Ureter (tissue), 1 donor: ENCODE measurements at places on chromosomes 12 and 14.

DNA sequence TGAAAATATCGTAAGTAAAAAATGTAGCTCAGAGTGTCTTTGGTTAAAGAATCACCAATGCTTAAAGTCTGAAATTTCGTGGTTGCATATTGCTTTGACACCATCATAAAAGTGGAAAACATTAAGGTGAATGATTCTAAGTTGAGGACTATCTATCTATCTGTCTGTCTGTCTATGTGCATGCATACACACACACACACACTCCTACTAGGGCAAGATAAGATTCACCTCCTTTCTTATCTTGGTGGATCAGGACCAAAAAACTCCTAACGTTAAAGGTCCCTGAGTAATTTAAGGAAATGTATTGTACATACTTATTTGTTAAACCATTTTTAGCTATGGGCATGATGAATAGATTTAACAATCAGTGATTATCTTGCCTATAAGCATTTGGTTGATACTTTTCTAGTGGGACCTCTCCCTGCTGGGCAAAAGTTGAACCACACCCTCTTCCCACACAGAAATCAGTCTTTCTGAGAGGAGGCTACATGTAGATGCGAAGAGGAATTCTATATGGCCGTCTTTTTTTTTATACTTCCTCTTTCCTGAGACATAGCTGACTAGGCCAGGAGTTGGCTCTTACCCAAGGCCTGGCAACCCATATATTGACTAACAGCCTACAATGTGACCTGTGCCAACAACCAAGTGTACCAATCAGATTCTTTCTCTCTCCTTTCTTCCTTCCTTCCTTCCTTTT lies 19.3 kb upstream of the LLPH start:
- DNase-seq = no peak

- DNase-seq = no peak
Measured at GRCh38 chr12:51320311-51320694, 3.7 kb downstream of the BIN2 start.

DNA sequence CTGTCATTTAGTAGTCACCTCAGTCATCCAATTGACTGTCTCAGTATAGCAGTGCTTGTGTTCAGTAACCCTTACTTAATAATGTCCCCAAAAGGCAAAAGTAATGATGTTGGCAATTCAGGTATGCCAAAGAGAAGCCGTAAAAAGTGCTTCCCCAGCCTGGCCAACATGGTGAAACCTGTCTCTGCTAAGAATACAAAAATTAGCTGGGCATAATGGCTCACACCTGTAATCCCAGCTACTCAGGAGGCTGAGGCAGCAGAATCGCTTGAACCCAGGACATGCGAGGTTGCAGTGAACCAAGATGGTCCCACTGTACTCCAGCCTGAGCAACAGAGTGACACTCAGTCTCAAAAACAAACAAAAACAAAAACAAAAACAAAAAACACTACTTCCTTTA lies 33.6 kb downstream of the SENP1 start:
- no peak for DNase-seq

- no peak for DNase-seq
Measured at GRCh38 chr12:78359520-78359919, 505.1 kb upstream of the SYT1 start.

DNA sequence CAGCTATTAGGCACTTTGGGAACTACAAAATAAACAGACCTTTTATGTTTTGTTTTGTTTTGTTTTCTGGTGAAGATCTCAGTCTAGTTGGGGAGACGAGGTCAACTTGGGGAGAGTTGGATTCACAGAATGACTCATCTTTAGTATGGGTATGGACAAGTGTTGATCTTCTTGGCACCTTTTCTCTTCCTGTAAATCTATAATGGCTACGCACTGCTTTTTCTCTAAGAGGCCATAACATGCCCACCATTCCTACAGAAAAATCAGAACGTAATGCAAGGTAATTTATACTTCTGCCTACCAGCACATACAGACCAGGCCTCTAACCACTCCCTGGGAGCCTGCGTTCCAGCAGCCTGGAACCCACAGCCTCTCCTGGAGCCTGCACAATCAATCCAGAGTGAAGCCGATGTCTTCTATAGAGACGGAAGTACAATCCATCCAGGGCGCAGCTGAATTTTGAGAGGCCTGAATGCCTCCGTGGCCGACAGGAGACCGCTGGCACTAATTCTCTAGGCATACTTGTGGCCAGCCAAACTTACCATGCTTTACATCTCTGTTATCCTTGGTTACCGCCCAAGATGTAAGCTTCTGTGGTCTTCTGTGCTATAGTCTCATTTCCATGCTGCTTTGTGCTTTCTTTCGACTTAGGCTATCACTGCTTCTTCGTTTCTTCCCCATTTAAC lies 717 bp downstream of the PPHLN1 start:
- DNase-seq = no peak

DNA sequence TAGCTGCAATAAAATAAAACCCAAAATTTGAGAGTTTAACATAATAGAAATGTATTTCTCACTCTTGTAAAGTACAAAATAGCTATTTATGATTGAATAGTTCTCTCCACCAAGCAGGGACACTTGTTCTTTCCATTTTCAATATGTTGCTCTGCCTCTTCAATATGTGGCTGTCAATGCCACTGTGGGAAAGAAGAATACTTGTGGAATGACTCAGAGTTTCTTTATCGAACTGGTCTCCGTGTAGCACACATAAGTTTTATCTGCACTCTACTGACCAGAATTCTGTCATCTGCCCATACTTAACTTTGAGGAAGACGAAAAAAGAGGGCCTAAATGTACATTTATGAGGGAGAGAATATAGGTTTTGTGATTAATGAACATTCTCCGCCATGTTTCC lies 256.9 kb downstream of the ATXN7L3B start:
- DNase-seq = no peak

- no peak for DNase-seq
Measured at GRCh38 chr12:104374071-104374470, 70.5 kb downstream of the EID3 start.

- DNase-seq = no peak
Measured at GRCh38 chr12:14795028-14795448, 8.2 kb downstream of the WBP11 start.

DNA sequence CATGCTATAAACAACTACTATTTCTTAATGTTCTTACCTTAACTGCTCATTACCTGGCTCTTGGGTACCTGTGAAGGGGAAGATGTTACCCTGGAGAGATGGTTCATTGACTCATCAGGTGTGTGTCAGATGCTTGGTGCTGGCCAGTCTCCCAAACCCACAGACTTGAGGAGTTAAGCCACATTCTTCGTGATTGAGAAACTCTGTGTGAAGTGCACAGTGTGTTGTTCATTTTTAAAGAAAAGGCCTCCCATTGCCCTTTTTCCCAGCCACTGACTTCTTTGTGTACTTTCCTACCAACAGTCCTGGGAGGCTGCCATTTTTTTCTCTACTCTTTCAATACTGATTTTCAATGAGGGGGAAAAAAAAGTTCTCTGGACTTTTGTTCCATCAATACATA lies 3.2 kb downstream of the MGST1 start:
- DNase-seq = peak; percentile 76

DNA sequence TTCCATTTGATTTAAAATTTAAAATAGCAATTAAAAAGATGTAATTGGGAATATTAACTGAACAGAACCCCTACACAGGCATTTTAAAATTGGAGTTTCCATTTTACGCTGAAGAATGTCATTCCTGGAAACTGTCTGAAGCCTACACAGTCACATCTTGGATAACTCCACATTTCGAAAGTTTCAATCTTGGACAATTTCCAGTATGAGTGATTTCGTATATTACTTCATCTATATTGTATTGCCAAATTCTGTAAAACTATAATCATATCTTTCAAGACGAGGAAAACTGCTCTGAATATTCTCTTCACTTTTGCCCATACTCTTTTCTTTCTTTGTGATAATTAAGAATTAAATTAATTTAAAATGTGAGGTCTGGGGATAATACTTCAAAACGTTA lies 194.2 kb upstream of the ABCD2 start:
- no peak for DNase-seq

- DNase-seq = no peak
Measured at GRCh38 chr12:91620992-91621391, 438.4 kb upstream of the DCN start.

DNA sequence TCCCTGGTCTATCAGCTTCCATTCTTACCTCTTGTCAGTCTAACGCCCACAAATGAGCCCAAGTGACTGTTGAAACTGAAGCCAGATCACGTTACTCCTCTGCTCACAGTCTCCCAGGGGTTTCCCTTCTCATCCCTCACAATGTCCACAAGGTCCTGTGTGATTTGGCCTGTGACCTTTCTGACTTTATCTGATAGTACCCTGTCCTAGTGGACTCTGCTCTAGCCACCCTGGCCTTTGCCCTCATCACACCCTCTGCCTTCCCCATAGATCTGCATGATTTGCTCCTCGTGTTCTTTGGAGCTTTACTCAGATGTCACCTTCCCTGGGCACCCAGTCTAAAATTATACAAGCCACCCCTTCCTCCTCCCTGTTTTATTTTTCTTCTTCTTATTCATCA lies 55.5 kb downstream of the RDH12 start:
- DNase-seq = no peak

DNA sequence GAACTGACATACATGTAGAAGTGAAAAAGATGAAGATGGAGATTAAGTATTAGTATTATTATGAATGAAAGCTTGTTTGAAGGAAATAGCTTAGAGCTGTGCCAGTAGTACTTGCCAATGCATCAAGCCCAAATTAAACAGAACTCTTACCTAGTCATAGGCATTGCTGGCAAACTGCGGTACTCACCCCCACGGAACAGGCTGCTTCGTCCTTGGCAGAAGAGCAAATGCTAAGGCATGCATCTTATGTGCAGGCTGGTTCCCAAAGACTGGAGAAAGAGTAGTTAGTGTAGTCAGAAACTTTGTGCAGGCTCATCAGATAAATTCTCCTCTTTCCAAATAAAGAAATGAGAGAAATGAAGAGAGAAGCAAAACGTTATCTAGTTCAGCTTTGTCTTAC lies 134.8 kb downstream of the CCDC59 start:
- no peak for DNase-seq

- DNase-seq = no peak
Measured at GRCh38 chr14:84566109-84566508, 963.8 kb upstream of the FLRT2 start.

- DNase-seq = no peak
Measured at GRCh38 chr14:24139272-24139934, 2.0 kb downstream of the EMC9 start.

GRCh38 chr12:93981411-93981810 lies 167.0 kb upstream of the PLXNC1 start:
- DNase-seq = no peak

GRCh38 chr14:63361790-63362189 lies 43.1 kb upstream of the GPHB5 start:
- no peak for DNase-seq

DNA sequence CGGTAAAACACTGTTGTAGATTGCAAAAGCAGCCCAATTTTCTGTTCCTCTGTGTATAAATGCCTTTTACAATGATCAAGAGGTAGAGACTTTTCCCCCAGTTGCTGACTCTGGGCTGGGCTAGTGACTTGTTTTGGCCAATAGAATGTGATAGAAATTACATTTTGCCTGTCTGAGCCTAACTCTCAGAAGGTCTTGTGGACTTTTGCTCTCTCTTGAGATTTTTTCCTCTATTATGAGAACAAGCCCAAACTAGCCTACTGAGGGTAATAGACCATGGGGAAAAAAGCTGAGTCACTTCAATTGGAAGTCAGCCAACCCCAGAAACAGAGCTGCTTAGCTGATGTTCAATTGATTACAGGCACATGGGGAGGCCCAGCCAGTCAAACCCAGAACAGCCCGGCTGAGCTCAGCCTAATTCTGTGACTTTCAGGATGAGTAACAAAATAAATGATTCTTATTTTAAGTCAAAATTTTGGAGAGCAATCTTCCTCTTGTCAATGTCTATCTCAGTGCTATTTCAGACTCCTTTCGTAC lies 61.4 kb downstream of the MYF5 start:
- DNase-seq = peak; percentile 79

- DNase-seq = no peak
Measured at GRCh38 chr12:50859621-50860310, 17.0 kb downstream of the TMPRSS12 start.

DNA sequence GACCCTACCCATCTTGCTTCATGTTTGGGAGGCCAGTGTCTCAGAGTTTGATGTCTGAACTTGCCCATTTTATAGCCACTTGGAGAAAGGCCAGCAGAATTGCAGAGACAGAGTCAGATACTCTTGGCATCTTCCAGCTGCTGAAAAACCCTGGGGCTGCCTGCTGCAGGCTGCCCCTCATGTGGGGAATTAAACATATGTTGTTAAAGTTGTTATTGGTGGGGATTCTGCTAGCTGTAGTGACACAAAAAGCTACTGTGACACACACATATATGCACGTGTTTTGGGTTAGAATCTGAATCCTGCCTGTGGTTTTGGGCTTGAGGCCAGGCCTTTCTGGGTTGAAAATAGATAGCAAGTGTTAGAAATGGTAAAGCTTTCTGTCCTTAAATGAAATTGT lies 1288.4 kb downstream of the AACS start:
- DNase-seq = no peak

GRCh38 chr12:75259143-75259542 lies 49.5 kb upstream of the KCNC2 start:
- no peak for DNase-seq

DNA sequence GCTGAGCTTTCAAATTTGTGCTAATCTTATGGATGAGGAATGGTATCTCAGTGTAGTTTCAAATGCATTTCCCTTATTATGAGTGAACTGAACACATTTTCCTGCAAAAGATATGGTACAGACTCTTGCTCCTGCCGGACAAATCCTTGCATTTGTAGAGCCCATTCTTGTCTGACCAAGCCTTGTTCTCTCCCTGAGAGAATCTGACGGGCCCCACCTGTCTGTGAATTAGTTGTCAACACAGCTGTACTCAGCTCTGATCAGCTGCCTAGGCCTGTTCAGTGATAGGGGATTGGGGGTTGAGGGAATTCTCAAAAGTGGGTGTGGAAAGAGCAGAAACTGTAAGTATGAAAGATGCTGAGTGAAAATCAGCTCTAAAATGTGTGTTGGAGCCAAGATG lies 42.8 kb upstream of the SCN8A start:
- DNase-seq = no peak

GRCh38 chr14:23438101-23438971 lies 2.9 kb upstream of the MYH7 start:
- DNase-seq = peak; percentile 45

DNA sequence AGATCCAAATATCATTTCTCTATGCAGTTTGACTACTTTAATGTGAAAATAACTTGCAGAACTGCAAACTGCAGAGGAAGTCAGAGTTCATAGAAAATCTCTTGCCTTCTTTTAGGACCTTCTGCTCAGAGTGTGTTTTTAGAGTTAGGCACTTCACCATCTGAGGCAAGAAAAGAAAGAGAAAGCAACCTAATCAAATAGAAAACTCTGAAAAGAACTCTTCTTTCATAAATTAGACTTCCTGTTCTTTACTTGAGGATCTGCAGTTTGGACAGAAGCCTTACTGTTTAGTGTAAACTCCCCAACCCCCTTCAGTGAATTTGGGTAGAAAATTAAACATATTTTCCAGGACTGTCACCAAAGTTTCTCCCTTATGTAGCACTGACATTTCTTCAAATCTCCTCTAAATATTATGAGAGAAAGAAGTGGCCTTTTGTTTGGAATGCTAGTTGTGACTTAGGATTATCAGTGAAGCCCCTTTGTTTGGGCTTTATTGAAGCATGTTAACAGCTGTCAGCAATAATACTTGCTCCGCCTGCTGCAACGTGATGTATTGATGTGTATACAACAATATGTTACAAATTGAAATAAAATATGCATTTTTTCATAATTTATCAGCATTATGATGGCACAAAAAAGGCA lies 99.5 kb downstream of the PDZRN4 start:
- no peak for DNase-seq
